Left lung (tissue), 14 donors: ENCODE measurements at places on chromosomes 12 and 14. TPM values are rescaled to one million over a fixed set of nuclear protein-coding genes. Genes with fewer than 3 reads are reported as not detected.

GRCh38 chr12:80941916-80942315, 4.2 kb upstream of the LIN7A start:
- no peak for DNase-seq

Gene TPPP2
- polyA plus RNA-seq = 0.45 TPM

- DNase-seq = no peak
Observed at GRCh38 chr12:120455302-120455701, 9.1 kb downstream of the GATC start.

DNA sequence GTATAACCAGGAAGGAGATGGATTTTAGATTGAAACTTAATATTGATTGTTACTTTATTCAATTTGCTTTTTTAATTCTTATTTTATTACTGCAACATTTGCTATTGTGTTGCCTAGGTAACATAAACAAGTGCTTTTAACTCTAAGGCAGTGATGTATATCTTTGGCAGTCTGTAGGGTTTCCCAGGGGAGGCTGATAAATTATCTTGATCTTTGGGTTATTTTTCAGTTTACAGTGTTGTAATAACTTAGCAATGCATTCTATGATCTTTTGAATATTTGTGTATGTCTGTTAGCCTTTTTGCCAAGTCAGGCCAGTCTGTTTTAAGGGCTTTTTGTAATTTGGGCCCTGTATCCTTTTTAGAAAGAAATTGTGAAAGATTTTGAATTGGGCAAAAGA, 7.8 kb upstream of the DTD2 start:
- DNase-seq = no peak

Gene E2F7
- 6.1 TPM for polyA plus RNA-seq

- DNase-seq = no peak
Observed at GRCh38 chr12:131356485-131357184, 354.3 kb upstream of the SFSWAP start.

DNA sequence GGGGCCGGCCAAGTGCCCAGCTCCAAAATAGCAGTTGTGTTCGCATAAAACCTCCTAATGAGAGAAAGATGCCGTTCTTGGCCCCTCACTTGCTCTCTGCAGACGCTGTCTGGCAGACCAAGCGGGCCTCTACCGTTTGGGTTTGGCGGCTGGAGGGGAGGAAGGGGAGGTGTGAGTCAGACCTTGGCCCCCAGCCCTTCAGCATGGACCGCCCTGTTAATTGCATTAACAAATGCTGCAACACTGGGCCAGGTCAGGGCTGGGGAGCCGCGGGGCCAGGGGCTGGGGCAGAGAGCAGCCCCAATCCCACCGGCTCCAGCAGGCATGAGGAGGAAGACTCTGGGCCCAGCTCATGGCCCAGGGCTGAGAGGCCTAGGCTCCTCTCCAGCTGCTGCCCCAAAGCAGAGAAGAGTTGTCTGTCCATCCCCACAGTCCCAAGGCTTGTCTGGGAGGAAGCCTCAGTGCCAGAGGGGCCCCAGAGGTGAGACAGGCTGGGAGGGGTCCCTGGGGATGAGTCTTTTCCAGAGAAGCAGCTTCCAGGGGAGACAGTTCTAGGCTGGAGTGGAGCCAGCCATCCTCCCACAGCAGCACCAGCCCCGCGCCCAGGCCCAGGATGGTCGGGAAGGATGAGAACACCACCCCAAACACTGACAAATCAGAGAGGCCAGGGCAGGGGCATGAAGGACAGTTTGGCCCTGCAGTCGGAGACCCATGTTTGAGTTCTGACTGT, 16.9 kb downstream of the LTBP2 start:
- DNase-seq = peak; percentile 76

- DNase-seq = no peak
Observed at GRCh38 chr12:22285846-22286245, 48.7 kb downstream of the ST8SIA1 start.

DNA sequence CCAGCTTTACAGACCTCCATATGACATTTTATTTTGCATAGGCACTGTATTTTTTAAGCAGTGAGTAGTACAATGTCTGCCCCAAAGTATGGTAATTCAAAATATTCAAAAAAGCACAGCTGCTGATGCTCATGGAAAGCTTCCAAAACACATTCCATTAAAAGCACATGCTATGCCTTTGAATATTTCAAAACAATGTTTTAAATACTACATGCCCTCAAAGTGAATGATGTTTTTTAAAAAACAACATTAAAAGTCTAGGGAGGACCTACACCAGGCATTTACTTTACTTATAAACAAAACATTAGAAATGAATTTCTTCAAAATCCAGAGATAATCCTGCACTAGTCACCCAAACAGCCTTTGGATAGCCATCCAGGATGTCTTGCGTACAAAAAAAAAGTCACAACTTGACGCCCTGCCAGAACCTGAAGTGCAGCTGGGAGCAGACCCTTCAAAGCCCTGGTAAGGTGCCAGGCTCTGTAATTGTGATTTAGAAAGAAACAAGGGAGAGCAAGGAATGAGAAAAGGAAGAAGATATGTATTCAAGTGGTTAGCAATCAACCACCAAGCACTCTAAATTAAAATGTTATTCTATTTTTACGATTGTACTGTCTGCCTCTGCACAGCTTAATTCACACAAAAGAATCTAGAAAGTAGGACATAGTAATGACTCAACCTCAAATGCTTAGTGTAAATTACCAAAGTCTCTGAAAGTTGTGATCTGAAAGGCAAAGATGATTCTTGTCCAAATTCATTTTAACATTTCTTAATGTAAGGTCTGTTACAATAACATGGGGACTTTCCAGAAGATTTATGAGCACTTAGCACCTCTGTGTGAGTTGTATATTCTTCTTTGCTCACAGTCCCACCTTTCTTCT, 31.9 kb downstream of the CEP83 start:
- no peak for DNase-seq

GRCh38 chr12:86950444-86950843, 694.3 kb upstream of the MGAT4C start:
- no peak for DNase-seq

GRCh38 chr14:70857496-70857890, 48.2 kb upstream of the MAP3K9 start:
- no peak for DNase-seq

Gene CACNA1C
- 16.6 TPM for polyA plus RNA-seq

Gene MAGOHB
- 40.6 TPM for polyA plus RNA-seq

- DNase-seq = no peak
Observed at GRCh38 chr12:3086729-3087323, 9.6 kb downstream of the TSPAN9 start.

- peak; percentile 64 for DNase-seq
Observed at GRCh38 chr12:27424631-27425230, 21.8 kb upstream of the SMCO2 start.

- peak; percentile 77 for DNase-seq
Observed at GRCh38 chr14:23365732-23366425, 907 bp upstream of the EFS start.

GRCh38 chr12:2691345-2692071, 103.3 kb upstream of the FKBP4 start:
- no peak for DNase-seq

GRCh38 chr12:10705655-10706054, 17.5 kb downstream of the YBX3 start:
- DNase-seq = no peak

Gene KRT82
- not detected for polyA plus RNA-seq

Gene GPR162
- 10.3 TPM for polyA plus RNA-seq

Gene TMEM132D
- 0.88 TPM for polyA plus RNA-seq

- DNase-seq = no peak
Observed at GRCh38 chr14:70416338-70416724, 559 bp downstream of the SYNJ2BP start.

Gene FSCB
- polyA plus RNA-seq = not detected

DNA sequence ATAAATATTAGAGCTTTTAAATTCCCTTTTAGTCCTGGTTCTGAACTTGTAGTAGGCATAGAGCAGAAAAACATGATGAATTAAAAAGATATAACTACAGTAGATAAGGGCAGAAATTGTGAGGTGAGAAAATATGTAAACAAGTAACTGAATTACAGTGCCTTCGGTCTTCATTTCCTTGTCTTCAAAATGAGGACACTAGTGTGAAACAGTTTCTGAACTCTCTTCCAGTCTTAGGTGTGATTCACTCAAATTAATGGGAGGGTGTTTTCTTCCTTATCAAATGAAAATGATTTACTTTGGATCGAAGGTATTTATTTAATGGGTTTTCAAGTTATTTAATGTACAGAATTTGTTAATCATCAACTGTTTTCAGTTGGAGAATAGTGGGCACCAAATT, 1.5 kb downstream of the FGD4 start:
- no peak for DNase-seq

Gene CAPZA3
- 1.6 TPM for polyA plus RNA-seq

GRCh38 chr12:74780182-74780849, 242.7 kb downstream of the ATXN7L3B start:
- no peak for DNase-seq

Gene MGP
- polyA plus RNA-seq = 85.2 TPM

DNA sequence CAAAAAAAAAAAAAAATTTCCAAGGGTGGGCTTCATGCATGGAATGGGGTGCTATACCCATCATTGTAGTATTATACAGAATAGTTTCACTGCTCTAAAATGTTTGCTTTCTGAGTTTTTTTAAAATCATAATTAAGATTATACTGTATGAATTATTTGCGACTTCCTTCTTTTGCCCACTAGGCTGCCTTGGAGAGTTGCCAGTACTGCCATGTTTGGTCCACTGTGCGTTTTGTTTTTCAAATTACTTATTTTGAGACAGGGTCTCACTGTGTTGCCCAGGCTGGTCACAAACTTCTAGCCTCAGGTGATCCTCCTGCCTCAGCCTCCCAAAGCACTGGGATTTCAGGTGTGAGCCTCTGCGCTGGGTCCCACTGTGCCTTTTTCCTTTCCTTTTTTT, 19.9 kb downstream of the PLBD2 start:
- DNase-seq = no peak

DNA sequence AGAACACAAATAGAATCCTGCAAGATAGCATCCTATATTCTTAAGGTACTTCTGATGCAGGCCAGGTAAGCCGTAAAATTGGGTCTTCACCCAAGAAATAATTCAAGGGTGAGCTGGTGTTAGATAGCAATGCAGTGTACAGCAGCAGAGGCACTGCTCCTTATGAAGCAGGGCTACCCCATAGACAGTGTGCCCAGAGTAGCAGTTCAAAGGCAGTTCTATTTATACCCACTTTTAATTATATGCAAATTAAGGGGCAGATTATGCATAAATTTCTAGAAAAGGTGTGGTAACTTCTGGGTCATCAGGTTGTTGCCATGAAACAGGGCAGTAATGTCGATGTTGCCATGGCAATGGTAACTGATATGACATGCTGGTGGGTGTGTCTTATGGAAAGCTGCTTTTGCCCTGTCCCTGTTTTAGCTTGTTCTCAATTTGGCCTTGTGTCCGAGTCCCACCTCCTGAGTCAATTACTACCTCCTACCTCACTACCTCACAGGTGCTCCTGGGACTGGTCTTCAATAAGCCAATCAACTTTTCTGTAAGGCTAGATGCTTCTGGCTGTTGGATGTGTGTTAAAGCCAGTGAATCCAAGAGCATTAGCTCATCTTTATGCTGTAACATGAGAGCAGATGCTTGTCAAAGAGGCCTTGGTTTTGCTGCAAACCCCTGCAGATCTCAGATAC, 61.0 kb downstream of the PPM1A start:
- DNase-seq = no peak

DNA sequence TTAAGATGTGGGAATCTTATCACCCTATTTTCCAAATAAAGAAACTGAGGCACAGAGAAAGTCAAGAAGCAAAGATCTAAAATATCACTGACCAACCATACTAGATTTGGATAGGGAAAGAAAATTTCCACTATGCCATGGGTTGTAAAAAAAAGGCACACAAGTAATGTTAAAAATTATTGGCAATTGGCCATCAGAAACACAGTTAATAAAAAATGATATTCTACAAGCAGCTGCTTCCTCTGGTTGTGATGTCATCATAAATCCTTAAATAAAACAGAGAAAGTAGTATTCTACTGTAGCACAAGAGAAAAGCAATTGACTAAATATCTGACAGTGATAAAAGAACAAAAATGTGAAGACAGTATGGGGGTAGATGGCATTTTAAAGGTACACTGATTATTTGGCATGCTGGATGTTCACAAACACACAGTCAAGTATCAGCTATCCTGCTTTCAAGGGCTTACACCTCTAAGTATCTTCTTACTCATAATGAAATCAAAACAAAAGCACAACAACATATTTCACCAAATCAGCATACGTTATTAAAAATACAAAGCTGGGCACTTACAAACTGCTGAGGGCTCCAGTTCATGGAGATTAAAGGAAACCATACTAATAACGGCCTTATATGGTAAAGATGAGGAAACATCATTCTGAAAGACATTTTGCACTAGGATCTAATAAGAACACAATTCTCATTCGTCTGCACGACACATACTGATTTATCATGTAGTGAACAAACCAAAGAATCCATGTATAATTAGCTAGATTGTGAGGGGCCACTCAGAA, 45.7 kb downstream of the CORO1C start:
- DNase-seq = no peak

- DNase-seq = no peak
Observed at GRCh38 chr14:87830443-87831096, 162.4 kb downstream of the GALC start.
